ENCODE measurements at places on chromosomes 7 and 10.
A peak's percentile ranks its signal among the peaks of the same experiment; 100 is the strongest.

DNA sequence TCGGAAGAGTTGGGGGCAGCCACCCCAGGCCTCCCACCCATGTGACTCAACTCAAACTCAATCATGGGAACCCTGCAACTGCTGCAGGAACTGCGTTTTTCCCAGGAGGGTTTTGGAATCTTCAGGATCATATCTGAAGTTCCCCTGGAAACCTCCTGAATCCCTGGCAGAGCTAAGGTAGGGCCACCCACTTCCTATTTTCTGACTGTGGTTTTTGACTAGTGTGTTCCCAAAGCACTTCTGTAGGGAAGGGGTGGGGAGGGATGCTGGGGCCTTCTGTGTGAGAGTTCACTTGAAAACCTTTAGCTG, 127.6 kb upstream of the UNC5B start:
- peak; percentile 15 for DNase-seq

DNA sequence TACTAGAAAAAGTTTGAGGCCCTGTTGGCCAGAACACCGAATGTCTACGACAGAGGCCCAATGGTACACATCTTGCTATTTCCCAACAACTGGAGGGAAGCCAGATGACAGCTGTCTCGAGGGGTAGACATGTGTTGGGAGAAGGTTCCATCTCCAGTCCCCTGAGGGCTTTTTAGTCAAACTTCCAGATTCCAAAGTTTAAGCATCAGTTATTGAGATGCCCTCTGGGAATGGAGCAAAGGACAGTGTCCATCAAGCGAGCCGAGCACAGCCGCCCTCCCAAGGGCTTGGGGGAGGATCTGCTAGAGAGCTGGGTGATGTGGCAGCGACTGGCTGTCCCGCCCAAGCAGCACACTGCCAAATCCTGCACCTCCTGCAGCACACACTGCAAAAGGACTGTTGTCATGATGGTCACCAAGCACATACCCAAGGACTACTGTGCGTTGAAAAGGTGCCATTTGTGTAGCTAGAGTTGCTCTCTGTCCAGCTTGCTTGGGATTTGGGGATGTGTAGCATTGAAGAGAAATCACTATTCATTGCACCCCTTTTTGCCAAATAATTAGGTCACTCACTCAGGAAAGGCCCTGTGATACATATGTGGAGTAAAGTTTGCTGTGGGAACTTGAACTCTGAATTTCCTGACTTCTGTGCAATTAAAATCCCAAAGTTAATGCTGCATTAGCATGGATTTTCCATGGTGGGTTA, 164.6 kb downstream of the TRIL start:
- no peak for DNase-seq

- DNase-seq = no peak
Observed at GRCh38 chr10:14377591-14378175, 47.0 kb upstream of the FRMD4A start.

- DNase-seq = no peak
Observed at GRCh38 chr7:30301751-30302150, 17.4 kb downstream of the ZNRF2 start.

DNA sequence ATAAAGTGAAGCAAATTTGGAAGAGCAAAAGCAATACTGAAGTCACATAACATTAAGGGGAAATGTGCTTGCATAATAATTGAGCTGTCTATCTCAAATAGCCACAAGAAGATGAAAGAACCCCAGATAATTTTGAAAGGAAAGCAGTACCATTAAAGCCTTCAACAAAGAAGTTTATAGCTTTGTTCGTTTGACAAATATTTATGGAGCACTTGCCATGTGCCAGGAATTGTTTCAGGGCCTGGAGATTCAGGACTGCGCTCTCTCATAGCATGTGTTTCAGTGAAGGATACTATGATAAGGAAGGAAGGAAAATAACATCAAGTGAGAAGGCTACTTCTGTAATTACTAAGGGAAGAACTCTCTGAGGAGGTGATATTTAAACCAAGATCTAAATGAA, 212.3 kb upstream of the CSTF2T start:
- DNase-seq = no peak

- no peak for DNase-seq
Observed at GRCh38 chr10:103676851-103677417, 178.4 kb downstream of the SH3PXD2A start.

DNA sequence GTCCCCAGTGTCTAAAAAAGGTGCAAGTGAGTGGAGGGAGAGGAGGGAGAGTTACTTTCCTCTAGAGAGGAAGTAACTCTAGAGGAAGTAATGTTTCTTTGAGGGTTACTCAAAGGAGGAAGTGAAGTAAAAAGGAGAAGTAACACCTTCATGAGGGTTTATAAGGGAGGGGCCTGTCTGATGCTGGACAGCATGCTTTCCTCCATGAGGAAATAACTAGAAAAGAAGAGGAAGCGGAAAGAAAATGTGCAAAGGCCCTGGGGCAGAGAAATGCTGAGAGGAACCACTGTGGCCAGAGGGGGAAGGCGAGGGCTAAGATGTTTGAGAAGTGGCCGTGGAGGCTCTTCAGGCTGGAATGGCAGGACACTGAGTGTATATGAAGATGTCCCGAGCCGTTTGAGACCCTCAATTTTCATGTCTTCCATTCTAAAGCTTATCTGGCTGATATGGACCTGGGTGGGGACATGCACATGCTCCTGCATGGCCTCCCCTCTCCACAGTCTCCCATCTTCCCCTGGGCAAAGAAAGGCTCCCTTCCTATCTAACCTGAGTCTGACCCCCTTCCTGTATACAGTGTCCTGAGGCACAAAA, 3.4 kb upstream of the SLC18A2 start:
- DNase-seq = no peak

- no peak for DNase-seq
Observed at GRCh38 chr7:157996359-157997079, 591.1 kb downstream of the PTPRN2 start.

GRCh38 chr10:114538181-114538906, 119.7 kb downstream of the ABLIM1 start:
- DNase-seq = no peak

DNA sequence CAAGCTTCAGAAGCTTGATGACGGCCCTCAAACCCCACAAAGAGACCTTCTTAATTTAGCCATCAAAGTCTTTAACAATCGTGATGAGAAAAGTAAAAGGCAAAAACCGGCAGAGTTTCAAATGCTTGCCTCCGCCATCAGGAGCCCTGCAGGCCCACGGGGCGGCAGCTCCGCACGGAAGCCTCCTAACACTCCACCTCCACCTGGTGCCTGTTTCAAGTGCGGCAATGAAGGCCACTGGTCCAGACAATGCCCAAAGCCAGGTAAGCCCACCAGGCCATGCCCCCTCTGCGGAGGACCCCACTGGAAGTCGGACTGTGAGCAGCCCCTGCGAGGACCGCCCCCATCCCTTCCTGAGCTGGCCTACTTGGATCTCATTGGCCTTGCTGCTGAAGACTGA, 43.6 kb downstream of the CBX3 start:
- no peak for DNase-seq

GRCh38 chr7:42210333-42210732, 26.7 kb downstream of the GLI3 start:
- no peak for DNase-seq

- no peak for DNase-seq
Observed at GRCh38 chr7:32069116-32069650, 1.0 kb downstream of the PDE1C start.

GRCh38 chr10:91909117-91909677, at the start of gene FGFBP3:
FGFBP3 (minus strand) TSS chr10:91909486; CDS start chr10:91908969, 517 bp downstream.
- DNase-seq = no peak

DNA sequence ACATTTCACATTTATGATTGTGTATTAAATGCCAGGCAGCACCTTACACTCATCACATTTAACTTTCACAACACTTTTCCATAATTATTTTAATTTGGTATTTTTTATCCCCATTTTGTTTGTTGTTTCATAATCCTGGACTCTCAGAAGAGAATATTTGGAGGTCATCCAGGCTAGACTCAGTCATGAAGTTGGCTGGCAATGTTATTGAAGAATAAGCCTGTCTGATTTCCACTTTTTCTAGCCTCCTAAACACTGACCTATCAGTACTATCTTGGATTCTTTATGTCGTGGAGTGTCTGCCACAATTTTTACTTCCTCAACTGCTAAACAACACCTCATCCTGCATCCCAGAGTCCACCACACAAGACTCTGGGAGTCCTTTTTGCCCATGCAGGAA, 372.3 kb upstream of the NRP1 start:
- DNase-seq = no peak

GRCh38 chr10:119543814-119544642, 1.5 kb upstream of the RGS10 start:
- peak; percentile 30 for DNase-seq

GRCh38 chr10:114938856-114939193, 830 bp downstream of the TRUB1 start:
- no peak for DNase-seq

DNA sequence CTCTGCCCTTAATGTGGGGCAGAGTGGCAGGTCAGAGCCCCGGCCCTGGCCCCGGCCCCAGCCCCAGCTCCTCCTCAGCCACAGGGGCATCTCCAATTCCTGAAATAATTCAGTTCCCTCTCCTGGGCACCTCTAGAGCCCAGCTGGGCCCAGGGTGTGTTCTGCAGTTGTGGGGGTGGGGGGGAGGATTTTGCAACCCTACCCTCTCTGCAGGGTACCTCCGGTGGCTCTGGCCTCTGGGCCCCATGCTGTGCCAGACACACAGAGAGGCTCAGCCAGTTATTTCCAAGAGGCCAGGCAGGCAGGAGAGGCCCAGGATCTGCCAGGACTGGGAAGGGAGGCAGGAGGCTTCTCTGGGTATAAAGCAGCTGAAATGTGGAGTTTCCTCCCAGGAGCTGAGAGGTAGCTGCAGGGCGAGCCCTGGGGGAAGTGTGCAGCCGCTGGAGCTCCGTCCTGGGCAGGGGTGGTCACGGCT, 47.9 kb downstream of the PWWP2B start:
- no peak for DNase-seq

DNA sequence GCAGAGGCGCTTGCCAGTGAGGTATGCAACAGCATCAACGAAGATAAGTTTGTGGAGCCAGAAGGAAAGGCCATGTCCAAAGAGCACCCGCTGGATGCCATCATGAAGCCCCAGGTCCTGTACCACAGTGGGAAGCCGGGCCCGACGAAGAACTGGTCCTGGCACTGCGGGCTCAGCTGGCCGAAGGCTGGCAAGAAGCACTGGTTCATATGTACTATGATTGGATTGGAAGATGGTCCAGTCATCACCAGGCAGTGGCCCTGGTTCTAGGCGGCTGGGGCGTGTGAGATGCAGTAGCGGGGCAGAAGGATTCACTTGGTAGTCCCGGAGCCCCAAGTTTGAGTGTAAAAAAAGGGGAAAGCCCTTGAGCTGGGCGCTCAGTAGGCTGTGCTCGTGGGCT, 3.9 kb downstream of the NDST2 start:
- DNase-seq = no peak

GRCh38 chr7:6621195-6622133, 6.1 kb downstream of the ZNF853 start:
- no peak for DNase-seq

DNA sequence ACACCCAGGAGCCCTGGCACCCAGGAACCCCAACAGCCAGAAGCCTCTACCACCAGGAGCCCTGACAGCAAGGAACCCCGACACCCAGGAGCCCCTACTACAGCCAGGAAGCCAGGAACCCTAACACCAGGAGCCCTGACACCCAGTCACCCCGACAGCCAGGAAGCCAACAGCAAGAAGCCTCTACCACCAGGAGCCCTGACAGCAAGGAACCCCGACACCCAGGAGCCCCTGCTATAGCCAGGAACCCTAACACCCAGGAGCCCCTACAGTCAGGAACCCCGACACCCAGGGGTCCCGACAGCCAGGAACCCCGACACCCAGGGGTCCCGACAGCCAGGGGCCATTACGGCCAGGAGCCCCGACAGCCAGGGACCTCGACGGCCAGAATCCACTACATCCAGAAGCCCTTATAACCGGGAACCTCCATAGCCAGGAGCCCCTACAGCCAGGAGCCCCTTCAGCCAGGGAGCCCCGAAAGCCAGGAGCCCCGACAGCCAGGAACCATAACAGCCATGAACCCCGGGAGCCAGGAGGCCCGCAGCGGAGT, 440 bp upstream of the GLRX3 start:
- no peak for DNase-seq

GRCh38 chr7:12369756-12370155, 33.9 kb downstream of the VWDE start:
- no peak for DNase-seq

GRCh38 chr10:14838582-14839304, 637 bp downstream of the HSPA14 start:
- peak; percentile 57 for DNase-seq

- DNase-seq = no peak
Observed at GRCh38 chr10:836782-837181, 94.7 kb downstream of the LARP4B start.

GRCh38 chr7:132381742-132382472, 194.4 kb downstream of the PLXNA4 start:
- no peak for DNase-seq

- no peak for DNase-seq
Observed at GRCh38 chr7:39688611-39689480, 65.5 kb downstream of the RALA start.

- no peak for DNase-seq
Observed at GRCh38 chr10:52484206-52485065, 170.4 kb downstream of the DKK1 start.

- no peak for DNase-seq
Observed at GRCh38 chr7:103657474-103657894, 211.5 kb upstream of the SLC26A5 start.

GRCh38 chr10:14035506-14035905, 295.2 kb downstream of the FRMD4A start:
- no peak for DNase-seq

- DNase-seq = no peak
Observed at GRCh38 chr10:59949608-59950007, 43.3 kb upstream of the CCDC6 start.

DNA sequence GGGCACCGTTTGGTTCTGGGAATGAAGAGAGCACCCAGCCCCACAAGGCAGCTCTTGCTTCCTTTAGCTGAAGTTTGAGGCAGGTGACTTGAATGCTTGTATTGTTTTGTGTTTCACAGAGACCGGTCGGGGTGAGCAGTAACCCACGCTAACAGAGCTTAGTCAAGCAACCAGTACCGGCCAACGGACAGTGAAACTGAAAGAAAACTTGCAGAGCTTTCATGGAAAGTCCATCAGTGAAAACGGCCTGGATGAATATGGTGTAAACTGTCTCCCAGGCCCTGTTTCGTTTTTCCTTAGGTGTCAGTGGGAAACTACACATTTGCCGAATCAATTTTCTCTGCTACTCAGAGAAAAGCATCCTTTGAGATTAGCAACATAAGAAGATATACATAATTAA, 101.1 kb downstream of the LYZL1 start:
- DNase-seq = no peak

- DNase-seq = no peak
Observed at GRCh38 chr10:78764436-78764835, 304.3 kb upstream of the ZMIZ1 start.

Data from left lobe of liver (tissue), 2 donors.